Right forelimb (tissue), 1 donor: ENCODE measurements at places on chromosomes 3 and 15.
A peak's percentile ranks its signal among the peaks of the same experiment; 100 is the strongest.

DNA sequence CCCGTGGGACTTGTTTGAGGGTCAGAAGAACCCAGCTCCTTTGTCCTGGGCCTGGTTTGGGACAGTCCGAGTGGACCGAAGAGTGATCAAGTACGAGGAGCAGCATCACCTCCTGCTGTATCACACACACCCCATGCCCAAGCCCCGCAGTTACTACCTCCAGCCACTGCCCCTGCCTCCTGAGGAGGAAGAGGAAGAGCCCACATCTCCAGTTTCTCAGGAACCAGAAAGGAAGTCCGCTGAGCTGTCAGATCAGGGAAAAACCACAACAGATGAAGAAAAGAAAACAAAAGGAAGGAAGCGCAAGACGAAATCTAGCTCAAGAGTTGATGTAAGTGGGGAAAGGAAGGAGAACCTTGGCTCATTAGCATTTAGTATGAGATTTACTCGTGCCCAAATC is 3.3 kb upstream of the P2RY12 start:
- DNase-seq, result no peak

DNA sequence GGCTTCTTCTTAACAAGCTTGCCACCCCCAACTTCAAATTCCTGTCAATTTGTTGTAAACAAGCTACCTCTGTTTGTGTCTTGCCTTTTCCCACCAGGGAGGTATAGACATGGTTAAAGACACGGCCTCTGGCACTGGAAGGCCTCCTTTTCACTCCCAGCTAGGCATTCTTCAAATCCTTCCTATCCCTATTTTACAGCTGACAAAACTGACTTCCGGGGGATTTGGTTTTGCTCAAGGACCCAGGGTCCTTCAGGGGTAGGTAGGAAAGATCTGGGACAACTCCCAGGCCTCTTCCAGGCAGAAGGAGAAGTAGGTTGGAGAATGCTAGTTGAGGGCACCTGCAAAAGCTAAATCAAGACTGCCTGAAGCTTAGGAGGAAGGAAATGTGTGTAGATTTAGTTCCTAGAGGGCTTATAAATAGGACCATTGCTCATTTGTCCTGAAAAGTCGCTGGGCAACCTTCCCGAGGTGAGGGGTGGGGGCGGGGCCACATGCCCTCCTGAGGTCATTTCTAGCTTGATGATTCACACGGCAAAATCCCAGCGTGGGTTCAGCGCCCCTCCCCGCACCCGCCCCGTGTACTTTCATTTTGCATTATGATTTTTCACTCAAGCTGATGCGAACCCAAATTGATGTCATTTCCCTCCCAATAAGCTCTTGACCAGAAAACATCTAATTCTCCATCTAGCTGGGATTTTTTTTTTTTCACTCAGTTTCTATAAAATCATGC is 365.5 kb downstream of the SHQ1 start:
- peak; percentile 51 for DNase-seq

DNA sequence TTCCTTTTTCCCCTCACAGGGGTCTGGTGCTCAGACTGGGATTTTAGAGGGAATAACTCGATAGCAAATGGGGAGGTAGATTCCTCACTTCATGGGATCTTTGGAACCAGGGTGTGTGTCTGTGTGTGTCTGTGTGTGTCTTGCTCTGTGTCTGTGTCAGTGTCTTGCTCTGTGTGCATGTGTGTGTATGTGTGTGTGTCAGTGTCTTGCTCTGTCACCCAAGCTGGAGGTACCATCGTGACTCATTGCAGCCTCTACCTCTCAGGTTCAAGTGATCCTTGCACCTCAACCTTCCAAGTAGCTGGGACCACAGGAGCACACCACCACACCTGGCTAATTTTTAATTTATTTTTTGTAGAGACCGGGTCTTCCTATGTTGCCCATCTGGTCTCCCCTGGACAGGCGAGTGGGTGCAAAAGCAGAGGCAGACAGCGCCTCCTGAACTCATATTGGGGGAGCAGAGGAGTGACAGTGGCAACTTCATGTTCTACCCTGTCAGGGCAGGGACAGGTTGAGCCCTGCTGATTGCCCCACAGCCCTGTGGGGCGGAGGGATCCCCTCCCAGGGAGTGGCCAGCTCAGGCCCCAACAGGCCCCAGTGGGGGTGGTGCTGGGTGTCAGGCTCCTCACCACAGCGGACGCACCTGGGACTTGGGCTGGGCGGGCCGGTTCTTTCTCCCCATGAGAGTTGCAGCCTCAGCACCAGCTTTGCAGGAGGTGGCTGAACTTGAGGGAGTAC is 10.4 kb upstream of the SEMA4B start:
- DNase-seq, result no peak

DNA sequence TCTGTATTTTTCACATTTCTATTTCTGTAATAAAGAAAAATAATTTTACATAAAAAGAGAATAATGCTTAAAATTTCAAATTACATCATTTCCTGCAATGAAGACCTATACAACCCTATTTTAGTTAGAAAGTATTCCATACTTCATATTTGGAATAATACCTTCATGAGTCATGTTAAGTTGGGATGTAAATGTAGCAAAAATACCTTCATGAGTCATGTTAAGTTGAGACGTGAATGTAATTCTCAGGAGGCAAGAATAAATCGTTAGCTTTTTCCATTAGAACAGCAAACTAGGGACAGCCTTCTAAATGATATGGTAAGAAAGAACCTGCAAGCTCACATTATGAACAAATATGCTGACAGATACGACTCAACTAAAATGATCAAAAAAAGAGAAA is 91.9 kb downstream of the NAALADL2 start:
- no peak for DNase-seq

- DNase-seq, result no peak
Observed at GRCh38 chr3:52784931-52785590, 7.7 kb downstream of the ITIH1 start.

- DNase-seq, result no peak
Observed at GRCh38 chr3:62940771-62941563, 65.8 kb upstream of the CADPS start.

DNA sequence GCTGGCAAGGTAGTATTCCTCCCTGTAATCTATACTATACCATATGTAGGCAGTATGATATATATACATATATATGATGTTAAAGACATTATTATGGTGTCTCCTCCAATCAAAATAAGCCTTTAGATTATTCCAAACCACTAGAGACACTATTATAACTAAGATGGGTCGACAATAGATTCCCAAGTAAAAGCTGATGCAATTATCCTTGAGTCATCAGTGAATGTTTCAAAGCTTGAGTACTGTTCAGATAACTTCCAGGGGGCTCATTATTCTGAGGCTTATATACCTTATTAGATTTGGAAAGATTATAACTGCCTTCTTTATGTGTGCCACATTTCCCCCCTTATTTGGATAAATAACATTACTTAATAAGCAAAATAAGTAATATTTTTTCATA is 11.9 kb upstream of the C3orf38 start:
- DNase-seq, result no peak

- no peak for DNase-seq
Observed at GRCh38 chr3:140384876-140385275, 293.0 kb upstream of the TRIM42 start.
